Dorsolateral prefrontal cortex (tissue), 122 donors: ENCODE measurements at places on chromosomes 2 and 18. TPM values are rescaled to one million over a fixed set of nuclear protein-coding genes. Genes with fewer than 3 reads are reported as not detected.
A peak's percentile ranks its signal among the peaks of the same experiment; 100 is the strongest.

- DNase-seq = no peak
These were observed 7.3 kb downstream of the ZNF516 start for GRCh38 chr18:76487782-76488181.

GRCh38 chr2:9686061-9686460 is 55.3 kb upstream of the YWHAQ start:
- DNase-seq = no peak

DNA sequence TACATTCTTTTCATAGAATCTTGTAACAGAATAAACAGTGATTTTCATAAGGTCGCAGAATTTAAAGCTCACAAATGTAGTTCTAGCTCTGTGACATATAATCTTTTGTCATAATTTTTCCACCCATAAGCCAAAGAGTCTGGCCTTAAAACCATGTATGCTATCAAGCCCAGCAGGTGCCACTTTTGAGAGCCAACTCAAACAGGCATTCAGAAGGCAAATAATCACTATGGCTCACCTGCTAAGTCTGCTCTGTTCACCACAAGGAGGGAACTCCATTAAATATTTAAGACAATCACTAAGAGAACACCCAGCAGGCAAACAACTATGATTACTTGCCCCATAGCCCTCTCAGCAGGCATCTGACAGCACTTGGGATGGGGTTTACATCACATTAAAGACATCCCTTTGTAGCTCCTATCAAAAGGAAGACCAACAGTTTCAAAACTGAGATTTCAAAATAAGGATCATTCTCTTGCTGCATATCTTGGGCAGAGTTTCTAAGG is 241.6 kb downstream of the PDE11A start:
- no peak for DNase-seq

DNA sequence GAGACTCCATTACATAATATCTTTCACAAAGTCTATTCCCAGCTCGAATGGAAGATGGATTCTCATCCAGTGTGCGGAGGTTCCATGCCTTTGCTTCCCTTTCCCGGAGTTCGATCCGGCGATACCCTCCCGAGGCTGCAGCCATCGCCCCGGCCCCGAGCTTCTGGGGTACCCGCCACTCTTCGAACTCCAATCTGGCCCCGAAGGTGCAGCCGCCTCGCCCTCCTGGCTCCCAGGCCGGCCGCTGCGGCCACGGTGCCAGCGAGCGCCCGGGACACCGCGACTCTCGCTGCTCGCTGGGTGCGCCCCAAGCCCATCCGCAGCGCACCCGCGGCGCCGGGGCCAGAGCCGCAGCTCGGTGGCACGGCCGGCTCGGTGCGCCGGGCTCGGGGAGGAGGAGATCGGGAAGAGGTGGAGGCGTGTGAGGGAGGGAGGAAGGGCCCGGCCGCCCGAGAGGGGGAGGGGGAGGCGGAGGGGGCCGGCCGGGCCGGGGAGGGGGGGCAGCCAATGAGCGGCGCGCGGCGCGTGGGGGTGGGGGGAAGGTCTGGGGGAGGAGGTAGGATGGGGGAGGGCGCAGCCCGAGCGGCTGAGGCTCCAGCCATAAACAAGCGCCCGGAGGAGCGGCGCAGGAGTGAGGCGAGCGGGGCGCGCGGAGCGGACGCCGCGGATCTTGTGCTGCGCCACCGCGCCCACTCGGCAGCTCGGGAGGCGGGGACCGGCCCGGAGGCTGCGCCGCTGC is at the start of gene CRIM1:
Gene CRIM1, plus strand, starts transcription at position 628 of the 739 bp plus-strand sequence. CDS start 515 bp downstream, outside the sequence.
- peak; percentile 86 for DNase-seq

SLC25A52 gene
- total RNA-seq = 0.50 TPM

NRBP1 gene
- total RNA-seq = 75.1 TPM

ACVR2A gene
- 27.3 TPM for total RNA-seq
